ENCODE measurements at places on chromosomes 1 and 21. TPM values are rescaled to one million over a fixed set of nuclear protein-coding genes. Genes with fewer than 3 reads are reported as not detected.

Gene C1orf116
- total RNA-seq: 34.9 TPM

Gene TNNI3K
- not detected for total RNA-seq

Gene TTLL7
- total RNA-seq: 6.8 TPM

Gene PLA2G2F
- total RNA-seq: 0.18 TPM

Gene TMEM269
- not detected for total RNA-seq

Gene JTB
- 388 TPM for total RNA-seq

- DNase-seq: no peak
These were observed 736.8 kb upstream of the NCAM2 start for GRCh38 chr21:20261364-20261763.

DNA sequence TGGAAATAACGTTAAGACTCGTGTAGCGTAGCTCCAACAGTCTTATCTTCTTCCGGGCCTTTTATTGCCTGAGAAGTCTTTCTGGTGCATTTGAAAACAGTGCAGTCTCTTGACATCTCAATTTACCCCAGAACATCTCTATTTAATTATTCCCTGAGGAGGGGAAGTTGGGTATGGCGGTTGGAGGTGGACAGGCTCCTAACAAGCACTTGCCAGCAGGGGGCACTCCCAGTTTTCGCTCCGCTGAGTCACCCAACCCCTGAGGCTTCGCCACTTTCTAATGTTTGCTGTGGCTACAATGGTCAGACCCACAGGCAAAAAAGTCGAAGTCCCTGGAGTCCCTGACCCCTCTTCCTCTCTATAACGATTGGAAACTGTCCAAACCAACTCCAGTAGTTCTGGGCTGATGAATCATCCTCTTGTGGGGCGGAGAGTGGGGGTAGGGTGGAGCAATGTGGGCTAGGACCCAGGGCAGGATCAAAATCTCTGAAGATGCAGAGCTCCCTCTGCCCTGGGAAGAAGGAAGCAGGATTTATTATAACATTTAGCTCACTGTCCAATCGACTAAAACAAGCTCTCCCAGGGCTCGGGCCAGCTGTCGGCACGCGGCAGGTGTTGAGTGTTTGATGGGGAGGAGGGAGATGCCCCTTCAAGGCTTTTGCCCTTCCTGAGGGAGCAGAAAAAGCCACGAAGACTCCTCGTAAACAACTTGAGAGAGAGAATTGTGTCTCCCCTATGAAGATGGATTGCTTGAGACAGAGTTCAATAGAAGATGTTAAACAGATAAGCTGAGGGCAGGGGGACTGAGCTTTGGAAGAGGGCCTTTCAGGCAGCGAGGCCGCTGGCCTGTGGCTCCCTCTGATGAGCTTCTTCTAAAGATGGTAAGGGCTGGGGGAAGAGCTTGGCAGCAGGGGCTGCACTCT, 85.7 kb downstream of the BRINP2 start:
- DNase-seq: peak; percentile 97

DNA sequence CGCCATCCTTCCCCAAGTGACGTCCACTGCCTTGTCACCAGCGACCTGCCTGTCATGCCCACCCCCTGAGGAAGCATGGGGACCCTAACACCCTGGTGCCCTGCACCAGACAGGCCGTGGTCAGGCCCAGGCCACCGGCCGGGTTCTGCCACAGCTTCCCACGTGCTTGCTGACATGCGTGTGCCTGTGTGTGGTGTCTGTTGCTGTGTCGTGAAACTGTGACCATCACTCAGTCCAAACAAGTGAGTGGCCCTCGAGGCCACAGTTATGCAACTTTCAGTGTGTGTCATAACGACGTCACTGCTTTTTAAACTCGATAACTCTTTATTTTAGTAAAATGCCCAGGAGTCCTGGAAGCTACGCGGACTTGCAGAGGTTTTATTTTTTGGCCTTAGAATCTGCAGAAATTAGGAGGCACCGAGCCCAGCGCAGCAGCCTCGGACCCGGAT, 8.5 kb upstream of the CTRC start:
- DNase-seq: peak; percentile 82

DNA sequence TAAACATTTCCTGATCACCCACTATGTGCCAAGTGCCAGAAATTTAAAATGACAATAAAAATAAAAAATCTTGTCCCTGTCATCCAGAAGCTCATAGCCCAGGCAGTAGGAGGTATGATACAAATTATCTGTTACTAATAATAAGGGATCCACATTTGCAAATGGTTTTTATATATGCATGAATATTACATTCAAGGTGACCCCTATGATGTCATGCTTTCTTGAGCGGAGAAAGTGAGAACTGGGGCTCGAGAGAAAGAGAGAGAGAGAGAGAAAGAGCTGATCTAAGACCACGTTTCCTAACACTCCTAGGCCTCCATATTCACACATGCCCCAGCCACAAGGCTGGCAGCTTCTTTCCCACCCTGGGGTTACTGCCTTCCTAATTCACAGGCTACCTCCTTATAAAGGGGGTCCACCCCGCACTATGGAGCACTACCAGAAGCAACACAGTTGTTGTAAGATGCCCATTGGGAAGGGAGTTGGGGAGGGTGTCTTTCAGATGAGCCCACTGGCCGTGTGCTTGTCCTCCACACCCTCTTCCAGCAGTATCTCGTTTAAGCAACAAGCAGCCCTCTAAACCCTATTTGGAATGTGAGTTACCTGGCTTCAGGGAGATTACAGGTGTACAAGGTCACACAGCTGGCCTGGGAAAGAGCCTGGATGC, 28.8 kb upstream of the LRRN2 start:
- no peak for DNase-seq

GRCh38 chr1:215986401-215986800, 419.3 kb downstream of the KCTD3 start:
- DNase-seq: no peak

GRCh38 chr1:59427784-59428183, 130.9 kb downstream of the FGGY start:
- DNase-seq: no peak

DNA sequence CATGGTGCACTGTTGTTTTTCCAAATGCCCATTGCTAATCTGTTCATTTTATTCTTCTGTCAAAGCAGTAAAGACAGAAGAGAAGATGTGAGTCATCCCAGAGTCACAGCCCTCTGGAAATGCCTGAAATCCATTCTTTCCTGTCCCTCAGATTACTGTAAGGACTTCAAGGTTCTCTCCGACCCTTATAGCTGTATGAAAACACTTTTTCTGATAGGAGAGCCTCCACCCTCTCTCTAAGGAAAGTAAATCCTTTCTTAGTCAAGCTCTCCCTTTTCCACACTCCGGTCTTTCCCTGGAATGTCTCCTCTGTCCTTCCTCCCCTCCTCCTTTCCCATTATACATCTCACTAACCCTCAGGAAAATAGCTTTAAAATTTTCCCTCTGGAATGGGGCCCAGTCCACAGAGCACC, 3.5 kb upstream of the PRDX6 start:
- peak; percentile 99 for DNase-seq

GRCh38 chr1:54979327-54979891, 1.0 kb upstream of the TMEM61 start:
- DNase-seq: no peak

- DNase-seq: no peak
These were observed 11.5 kb upstream of the EIF4G3 start for GRCh38 chr1:21188235-21188634.

- DNase-seq: no peak
These were observed 579 bp upstream of the SLC19A1 start for GRCh38 chr21:45542667-45543370.

GRCh38 chr1:5995871-5996630, 3.8 kb upstream of the NPHP4 start:
- DNase-seq: no peak

GRCh38 chr1:95927061-95927460, 693.1 kb downstream of the RWDD3 start:
- DNase-seq: no peak
